ELR (cell line): ENCODE measurements at places on chromosomes 3 and 15.
A peak's percentile ranks its signal among the peaks of the same experiment; 100 is the strongest.

DNA sequence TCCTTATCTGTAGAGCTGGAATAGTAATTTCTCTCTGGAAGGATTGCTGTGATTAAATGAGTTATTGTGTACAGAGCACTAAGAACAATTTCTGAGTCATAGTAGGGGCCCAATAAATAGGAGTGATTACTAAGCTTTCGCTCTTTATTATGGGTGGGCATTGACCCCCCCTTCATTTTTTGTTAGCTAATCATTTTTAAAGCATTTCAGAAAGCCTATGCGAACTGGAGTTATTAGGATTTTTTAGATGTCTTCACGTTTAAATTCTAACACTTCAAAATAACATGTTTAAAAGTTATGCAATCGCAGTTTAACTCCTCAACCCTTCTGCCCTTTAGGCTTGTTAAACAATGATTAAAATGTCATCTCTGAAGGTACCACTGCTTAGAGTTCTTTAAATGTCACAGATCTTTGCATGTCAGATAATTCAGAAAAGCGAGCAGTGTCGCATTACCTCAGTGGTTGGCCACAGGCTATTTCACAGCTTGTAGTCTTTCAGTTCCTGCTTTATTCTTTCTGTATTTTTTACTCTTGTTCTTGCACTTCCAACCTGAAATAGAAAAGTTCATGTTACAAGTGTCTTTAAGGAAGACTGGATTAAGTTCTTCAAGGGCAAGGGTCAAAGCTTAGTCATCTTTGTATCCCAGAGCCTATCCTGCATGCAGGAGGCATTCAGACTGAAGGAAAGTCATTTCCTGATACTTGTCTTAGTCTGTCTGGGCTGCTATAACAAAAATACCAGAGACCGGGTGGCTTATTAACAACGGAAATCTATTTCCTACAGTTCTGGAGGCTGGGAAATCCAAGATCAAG lies 102.9 kb downstream of the FNDC3B start:
- peak; percentile 92 for DNase-seq

DNA sequence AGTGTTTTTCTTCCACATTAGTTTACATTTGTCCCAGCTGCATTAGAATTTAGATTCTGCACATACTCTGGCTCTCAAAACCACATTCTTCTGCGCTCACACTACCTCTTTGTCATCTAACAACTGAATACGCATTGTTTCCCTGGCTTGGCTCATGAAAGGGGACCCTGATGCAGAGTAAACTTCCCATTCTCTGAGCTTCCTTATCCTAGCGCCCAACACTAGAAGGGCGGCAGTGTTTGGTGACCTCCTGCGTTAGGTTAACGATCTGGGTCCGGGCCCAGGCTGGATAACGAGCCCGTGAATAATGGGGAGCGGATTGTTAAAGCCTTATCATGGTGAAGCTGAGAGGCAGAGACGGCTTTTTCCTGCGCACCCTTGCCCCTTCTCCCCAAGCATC lies 63.9 kb downstream of the ETV5 start:
- DNase-seq: no peak

DNA sequence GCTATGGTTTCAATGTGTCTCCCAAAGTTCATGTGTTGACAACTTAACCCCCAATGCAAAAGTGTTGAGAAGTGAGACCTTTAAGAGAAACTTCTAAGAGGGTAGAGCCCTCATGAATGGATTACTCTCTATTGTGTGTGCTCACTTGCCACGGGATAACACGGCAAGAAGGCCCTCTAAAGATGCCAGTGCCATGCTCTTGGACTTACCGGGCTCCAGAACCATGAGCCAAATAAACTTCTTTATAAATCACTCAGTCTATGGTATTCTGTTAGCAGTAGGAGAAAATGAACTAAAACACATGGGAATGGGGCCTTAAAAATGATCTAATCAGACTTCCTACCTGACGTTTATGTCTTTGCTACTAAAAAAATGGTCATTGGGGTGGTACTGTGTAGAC lies 2.6 kb upstream of the TCF12 start:
- DNase-seq: no peak

- DNase-seq: no peak
These were observed 673.4 kb downstream of the MECOM start for GRCh38 chr3:168990134-168990533.

- no peak for DNase-seq
These were observed 81.1 kb upstream of the NEO1 start for GRCh38 chr15:72970933-72971760.

- DNase-seq: peak; percentile 74
These were observed 24.6 kb upstream of the DMXL2 start for GRCh38 chr15:51647128-51647562.

- DNase-seq: no peak
These were observed 29.5 kb downstream of the PTPN23 start for GRCh38 chr3:47410417-47410720.

- DNase-seq: no peak
These were observed 55.1 kb upstream of the SLC25A26 start for GRCh38 chr3:66165660-66166059.

GRCh38 chr15:47741082-47741481 lies 23.8 kb downstream of the SEMA6D start:
- DNase-seq: no peak

DNA sequence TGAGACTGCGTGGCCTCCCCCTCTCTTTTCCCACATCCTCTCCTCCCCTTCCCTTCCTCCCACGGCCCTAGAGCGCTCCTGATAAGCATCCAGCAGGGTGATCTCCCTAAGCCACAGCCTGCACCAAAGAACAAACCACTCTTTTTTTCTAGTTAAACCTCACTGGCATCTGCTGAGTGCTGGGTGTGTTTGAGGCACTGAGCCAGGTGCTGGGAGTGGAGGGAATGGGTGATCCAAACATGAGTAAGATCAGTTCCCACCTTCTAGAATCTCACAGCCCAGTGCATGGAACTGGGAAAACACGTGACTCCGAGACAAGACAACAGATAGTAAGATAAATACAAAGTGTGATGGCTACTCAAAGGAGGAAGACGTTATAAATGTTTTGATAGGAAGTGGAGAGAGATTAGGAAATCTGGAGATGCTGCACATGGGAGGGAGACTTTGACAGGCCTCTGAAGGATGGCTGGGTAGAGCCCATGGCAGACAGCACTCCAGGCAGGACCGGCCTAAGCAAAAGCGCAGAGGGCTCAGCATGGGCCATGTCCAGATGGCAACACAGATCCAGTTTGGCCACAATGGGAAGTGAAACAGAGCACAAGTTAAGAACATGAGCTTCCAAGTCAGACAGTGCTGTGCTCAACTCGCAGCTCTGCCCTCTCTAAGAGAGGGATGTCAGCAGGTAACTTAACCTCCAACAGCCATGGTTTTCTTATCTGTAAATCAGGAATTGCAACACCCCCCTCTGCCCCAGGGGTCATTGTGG lies 55.6 kb downstream of the CCR3 start:
- DNase-seq: peak; percentile 9

DNA sequence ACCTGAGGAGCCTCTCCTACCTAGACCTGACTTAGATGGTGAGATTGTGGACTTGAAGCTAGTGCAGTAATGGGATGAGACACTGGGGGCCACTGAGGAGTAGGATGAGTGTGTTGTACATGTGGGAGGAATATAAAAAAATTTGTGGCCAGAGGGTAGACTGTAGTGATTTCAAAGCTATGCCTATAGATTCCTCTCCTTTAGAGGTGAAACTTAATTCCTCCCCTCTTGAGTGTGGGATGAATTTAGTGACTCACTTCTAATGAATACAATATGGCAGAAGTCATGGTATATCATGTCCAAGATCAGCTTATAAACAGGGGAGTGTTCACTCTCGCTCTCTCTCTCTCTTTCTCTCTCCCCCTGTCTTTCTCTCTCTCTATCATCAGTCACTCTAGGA lies 6.7 kb downstream of the ZNF860 start:
- DNase-seq: no peak

- no peak for DNase-seq
These were observed 603.1 kb downstream of the MCTP2 start for GRCh38 chr15:94834494-94834893.

- DNase-seq: no peak
These were observed 42.8 kb downstream of the NR2C2 start for GRCh38 chr3:14989943-14990779.

- DNase-seq: no peak
These were observed 58.4 kb upstream of the ATP2C1 start for GRCh38 chr3:130835483-130835882.

GRCh38 chr15:100726421-100727190 lies 124.2 kb downstream of the ASB7 start:
- peak; percentile 44 for DNase-seq

- peak; percentile 29 for DNase-seq
These were observed 44.1 kb downstream of the SENP2 start for GRCh38 chr3:185630182-185630622.

- DNase-seq: no peak
These were observed 50.5 kb downstream of the NMD3 start for GRCh38 chr3:161271646-161272045.

DNA sequence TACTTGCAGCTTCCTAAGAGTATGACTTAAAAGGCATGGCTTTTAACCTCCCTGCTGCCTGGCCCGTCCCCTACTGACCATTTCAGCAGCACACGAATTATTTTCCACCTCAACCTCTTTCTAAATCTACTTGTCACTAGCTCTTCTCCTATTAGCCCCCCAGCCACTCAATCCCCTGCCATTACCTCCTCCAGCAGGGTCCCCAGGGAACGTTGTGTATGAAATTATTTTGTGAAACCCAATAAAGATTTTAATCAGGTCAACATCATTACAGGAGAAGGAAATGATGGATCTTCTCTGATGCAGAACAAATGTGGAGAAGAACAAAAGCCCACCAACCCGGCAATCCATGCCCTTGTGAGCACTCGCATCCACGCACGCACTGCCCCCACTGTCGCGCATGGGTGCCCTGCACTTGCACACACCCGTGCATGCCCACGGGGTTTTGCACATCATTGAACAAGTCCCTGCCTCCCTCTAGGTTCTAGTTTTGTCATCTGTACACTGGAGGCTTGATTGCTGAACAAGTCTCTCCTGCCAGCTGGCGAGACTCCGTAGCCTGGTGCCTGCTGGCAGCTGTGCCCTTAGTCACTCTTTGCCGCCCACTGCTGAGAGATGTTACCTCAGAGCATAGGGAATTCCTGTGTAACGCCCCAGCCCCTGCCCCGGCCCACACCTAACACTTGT lies 51.6 kb downstream of the LINGO1 start:
- no peak for DNase-seq
